ENCODE measurements at places on chromosomes 5 and 9.

GRCh38 chr9:129880654-129881546 is 45.6 kb downstream of the USP20 start:
- DNase-seq = no peak

- no peak for DNase-seq
These were observed 176.4 kb upstream of the CHD1 start for GRCh38 chr5:99105216-99105615.

DNA sequence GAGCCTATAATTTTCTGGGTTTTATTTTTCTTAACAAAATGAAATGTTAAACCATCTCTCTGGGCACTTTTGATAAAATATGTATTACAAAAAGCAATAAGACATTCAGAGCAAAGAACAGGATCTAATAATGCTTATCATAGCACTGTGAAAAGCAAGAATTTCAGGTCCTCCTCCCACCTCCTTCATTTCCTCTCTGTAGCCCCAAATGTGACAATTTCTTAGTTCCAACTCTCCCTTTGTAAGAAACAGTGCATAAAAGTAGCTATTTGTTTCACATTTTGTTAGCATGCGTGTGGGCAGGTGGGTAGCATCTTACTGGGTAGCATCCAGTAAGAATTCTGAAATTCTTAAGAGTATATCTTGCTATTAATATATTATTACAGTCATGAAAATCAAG is 130.9 kb upstream of the RASA1 start:
- no peak for DNase-seq

GRCh38 chr9:96020792-96021550 is 145.5 kb downstream of the ERCC6L2 start:
- peak; percentile 12 for DNase-seq

DNA sequence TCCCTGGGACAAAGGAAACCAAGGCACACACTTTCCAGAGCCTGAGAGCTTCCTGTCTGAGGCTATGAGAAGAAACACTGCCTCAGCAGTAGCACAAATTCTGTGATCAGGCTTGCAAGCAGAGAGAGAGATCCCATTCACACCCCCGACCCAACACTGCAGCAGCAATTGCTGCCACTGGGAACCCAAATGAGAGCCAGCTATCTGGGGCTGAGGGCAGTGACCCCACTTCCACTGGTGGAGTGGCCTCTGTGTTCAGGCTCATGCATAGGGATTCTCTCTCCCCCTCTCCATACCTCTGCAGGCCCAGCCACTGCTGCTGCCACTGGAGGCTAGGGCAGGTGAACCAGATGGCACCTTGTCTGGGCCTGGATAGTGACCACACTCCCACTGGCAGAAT is 95.2 kb downstream of the TMEM232 start:
- no peak for DNase-seq

- DNase-seq = peak; percentile 16
These were observed 1.5 kb upstream of the GABBR2 start for GRCh38 chr9:98709968-98710965.

DNA sequence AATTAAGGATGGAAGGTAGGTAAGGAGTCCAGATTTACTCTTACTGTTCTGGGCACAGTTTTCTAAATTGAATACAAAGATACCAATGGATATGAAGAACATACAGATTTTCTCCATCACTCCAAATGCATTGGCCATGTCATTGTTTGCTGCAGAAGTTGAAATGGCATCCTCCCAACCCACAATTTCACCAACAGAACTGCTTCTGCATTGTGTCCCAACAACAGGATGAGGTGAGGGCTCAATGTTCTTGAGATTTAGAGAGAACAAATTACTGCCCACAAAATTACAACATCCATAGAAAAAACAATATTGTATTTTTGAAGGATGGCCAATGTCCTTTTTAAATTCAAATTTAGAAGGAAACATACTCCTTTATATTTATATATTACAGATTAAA is 88.9 kb downstream of the NUDT12 start:
- no peak for DNase-seq

DNA sequence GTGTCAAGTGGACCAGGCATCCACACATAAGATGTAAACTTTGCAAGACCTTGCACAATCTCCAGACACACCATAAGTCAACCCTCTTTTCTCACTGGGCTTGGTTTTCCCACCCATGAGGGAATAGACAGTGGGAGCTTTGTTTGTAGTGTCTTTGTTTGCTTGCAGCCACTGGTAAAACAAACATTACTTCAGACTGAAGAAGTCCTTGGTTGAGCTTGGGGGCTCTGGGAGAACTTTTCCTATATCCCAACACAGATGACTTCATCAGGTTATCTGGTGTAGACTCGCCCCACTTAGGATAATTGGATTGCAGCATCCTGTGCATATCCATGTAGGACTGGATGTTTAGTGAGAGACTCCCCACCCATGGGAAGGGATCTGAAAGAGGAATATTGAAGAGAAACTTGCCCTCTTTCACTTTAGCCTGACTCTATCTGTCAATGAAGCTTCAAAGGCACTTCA is 11.5 kb upstream of the ADGRV1 start:
- no peak for DNase-seq

- DNase-seq = no peak
These were observed 10.5 kb downstream of the HSPA4 start for GRCh38 chr5:133062276-133062675.

DNA sequence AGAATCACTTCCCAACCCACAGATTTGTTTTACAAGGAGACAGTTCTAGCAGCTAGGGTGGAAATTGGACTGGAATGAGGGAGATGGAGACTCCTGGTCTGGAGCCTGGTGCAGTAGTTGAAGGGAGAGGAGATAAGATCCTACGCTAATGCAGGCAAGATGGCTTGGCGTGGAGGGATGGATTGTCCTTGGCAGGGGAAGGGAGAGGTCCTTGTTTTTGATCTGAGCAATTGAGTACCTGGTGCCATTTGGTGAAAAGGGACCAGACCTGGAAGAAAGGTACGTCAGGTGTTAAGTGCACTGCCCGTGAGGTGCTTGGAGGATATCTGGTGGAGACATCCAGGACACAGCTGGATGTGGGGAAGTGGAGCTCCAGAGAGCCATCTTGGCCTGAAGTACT is 35.7 kb downstream of the ANGPTL2 start:
- DNase-seq = no peak

DNA sequence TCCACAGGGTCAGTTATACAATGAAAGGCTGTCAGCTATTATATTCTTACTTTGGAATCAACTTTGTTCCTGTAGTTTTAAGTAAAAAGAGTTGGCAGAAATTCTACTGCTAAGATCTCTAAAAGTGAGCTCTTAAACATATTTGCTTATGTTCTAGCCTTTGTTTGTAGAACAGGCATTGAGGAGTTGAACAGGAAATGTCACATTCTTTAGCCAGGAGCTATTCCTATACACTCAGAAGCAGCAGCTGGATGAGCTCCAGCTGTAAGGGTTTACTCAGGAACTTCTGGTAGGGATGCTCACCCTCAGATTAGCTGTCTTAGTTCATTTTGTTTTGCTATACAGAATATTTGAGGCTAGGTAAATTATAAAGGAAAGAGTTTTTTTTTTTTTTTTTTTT is 22.4 kb upstream of the SPINK14 start:
- DNase-seq = no peak

- DNase-seq = no peak
These were observed 114.1 kb upstream of the ELL2 start for GRCh38 chr5:96075579-96076289.

- no peak for DNase-seq
These were observed 92.0 kb downstream of the AMBP start for GRCh38 chr9:113985968-113986585.

- no peak for DNase-seq
These were observed 69.9 kb downstream of the LRSAM1 start for GRCh38 chr9:127520941-127521918.

GRCh38 chr9:116372081-116372673 is 218.6 kb downstream of the PAPPA start:
- DNase-seq = no peak

GRCh38 chr9:88975966-88976889 is 15.0 kb upstream of the S1PR3 start:
- DNase-seq = no peak

DNA sequence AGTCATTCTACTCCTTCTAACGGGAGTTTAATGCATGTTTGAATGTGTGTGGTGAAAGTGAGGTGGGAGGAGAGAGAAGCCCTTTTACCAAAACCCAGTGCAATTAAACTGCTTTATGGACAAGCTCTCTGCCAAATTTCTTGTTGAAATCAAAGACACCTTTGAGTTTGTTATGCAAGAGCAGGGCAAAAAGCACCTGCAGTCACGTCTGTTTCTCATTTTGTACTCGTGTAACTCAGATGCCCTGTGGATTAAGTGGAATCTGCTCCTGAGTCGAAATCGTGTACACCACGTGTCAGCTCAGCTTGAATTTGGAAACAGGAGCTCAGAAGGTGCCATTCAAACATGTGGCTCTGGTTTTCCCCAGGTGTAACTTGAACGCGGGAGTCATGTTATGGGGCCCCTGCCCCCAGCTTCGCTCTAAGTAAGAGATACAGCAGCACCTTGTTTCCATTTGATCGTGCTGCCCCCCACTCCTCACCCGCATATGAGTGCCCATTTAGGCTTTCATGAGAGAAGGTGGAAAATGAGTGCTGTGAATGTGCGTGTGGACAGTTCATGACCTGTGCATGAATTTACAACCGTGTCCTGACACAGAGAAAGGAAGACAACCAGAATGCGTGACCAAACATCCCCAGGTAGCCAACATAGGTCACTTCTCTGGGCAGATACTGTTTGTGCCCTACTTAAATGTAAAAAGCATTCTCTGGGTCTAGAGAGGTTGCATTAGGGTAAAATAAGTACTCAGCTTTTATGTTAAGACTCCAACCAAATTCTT is 347.0 kb upstream of the SLC30A5 start:
- no peak for DNase-seq

- peak; percentile 24 for DNase-seq
These were observed 163.4 kb downstream of the ICE1 start for GRCh38 chr5:5585751-5586341.
